ENCODE measurements at places on chromosomes 2 and 18. TPM values are rescaled to one million over a fixed set of nuclear protein-coding genes. Genes with fewer than 3 reads are reported as not detected.

DNA sequence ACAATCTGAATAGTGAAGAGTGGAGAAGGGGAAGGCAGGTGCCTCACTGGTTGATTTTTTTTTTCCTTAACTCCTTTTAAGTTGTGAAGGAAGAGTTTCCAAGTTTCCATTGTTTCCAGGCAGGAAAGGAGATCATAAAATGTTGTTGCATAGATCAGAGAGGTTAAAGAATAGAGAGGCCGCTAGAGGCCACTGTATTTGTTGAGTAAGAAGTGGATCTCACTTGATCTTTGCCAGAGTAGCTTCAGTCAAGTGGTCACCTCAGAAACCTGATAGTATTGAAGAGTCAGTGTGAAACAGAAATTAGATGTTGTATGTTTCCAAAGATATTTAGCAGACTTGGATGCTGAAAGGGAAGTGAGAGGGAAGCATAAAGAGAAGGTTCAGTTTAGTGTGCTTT is 17.6 kb downstream of the CTNNA2 start:
- no peak for DNase-seq

GRCh38 chr2:176002688-176003210 is 682 bp upstream of the LNPK start:
- no peak for DNase-seq

DNA sequence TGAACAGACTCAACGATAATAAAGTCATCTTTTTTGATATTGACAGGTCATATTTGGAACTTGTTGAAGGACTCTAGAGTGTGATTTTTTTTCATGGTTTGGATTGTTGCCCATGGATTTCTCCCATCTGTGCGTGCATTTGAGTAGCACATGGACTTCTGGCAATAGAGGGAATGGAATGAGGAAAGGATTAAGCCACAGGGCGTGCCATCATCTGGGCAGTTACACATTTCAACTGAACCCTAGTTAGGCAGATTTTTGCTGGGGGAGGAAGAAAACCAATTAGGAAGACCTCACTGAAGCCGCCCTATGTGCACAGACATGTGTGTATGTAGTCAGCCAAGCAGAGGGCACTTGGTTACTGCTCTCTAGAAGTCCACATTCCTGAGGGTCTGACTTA is 72.6 kb downstream of the TPGS2 start:
- DNase-seq = no peak

- no peak for DNase-seq
These were observed 44.7 kb upstream of the SNED1 start for GRCh38 chr2:240953426-240954410.

DNA sequence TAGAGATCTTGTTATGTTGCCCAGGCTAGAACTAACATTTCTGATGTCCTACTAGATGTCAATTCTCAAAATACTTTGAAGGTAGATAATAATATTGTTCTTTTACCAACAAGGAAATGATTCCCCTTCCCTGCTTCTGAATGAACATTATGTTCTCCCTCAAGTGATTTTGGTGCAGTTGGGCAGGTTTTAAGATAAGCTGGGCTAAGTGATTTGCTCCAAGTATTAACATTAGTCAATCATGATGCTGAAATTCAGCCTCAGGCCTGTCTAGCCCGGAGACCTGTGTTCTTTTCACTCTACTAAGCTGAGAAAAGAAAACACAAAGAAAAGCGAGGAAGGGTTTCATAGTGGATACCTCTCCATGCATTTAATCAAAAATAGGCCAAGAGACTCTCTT is 38.5 kb upstream of the SPTBN1 start:
- no peak for DNase-seq

DNA sequence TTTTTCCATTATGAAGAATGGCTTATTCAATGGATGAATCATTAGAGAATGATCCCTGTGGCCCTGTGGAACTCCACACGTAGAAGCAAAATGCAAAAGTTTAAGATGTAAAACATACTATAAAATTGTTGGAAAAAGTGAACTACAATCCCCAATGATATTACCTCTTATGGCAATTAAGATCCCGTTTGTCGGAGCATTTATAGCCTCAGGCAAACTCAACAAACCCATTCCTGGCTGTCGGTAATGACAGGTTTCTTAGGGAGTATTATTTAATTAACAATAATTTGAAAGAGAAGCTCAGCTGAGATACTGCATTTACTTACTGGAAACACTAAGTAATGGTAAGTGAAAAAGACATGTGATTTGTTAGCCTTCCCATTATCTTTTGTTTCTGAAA is 138.3 kb downstream of the CDH20 start:
- DNase-seq = no peak

- no peak for DNase-seq
These were observed 6.3 kb upstream of the EMILIN2 start for GRCh38 chr18:2840521-2840920.

DNA sequence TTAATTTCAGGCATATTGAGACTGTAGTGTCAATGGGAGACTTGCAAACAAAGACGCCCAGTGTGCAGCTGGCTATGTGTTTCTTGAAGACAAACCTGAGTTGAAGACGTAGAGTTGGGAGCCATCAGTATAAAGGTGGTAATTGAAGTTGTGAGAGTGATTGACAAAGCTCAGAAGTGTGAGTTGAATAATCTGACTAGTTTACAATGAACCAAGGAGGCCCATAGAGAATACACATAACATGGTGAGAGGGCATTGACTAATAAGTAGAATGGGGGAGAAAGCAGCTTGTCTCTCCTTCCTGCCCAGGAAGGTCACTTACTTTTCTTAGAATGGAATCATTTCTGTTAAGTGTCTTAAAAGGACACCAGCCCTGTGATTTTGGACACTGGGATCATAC is 14.1 kb downstream of the SP110 start:
- no peak for DNase-seq

DNA sequence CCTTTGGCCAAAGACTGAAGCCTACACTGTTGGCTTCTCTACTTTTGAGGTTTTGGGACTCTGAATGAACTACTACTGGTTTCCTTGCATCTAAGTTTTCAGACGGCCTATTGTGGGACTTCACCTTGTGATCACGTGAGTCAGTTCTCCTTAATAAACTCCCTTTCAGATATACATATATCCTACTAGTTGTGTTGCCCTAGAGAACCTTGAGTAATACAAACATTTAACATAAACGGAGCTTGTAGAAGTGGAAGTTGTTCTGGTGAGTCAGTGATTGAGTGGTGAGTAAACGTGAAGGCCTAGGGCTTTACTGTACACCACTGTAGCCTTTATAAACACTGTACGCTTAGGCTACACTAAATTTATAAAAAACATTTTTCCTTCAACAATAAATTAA is 107.2 kb upstream of the CDH2 start:
- DNase-seq = no peak

DNA sequence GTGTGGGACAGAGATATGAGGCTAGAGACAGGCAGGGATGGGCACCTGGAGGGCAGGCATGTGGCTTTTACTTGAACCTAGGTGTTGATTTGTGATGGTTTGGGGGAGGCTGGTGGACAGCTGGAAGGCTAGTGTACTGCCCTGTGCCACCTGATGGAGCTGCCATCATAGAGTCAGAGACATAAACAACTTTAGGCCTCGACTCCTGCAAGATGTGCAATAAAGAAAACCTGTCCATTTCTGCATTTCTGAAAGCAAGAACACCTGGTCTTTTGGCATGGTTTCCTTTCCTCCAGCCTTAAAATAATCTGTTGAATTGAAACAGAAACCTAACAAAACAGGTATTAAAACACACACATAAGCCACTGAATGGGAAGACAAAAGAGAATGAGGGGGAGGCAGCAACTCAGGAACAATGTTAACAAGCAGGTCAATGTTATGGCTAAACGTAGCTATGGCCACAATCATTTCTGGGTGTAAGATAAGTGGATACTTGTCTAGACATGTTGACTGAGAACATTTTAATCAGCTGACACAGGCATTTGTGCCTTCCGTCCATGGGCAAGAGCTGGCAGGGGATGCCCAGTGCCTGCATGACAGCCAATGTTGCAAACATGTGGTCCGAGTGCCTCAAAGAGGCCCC is 87.8 kb downstream of the KCTD1 start:
- DNase-seq = no peak

The ALK gene
- total RNA-seq = 0.19 TPM

The SATB2 gene
- total RNA-seq = 0.38 TPM

The TWSG1 gene
- 7.8 TPM for total RNA-seq

All from thymus (tissue), 14 donors.